Mesenchymal stem cell (in vitro differentiated cells and primary cell): ENCODE measurements at places on chromosomes 12 and 14.

DNA sequence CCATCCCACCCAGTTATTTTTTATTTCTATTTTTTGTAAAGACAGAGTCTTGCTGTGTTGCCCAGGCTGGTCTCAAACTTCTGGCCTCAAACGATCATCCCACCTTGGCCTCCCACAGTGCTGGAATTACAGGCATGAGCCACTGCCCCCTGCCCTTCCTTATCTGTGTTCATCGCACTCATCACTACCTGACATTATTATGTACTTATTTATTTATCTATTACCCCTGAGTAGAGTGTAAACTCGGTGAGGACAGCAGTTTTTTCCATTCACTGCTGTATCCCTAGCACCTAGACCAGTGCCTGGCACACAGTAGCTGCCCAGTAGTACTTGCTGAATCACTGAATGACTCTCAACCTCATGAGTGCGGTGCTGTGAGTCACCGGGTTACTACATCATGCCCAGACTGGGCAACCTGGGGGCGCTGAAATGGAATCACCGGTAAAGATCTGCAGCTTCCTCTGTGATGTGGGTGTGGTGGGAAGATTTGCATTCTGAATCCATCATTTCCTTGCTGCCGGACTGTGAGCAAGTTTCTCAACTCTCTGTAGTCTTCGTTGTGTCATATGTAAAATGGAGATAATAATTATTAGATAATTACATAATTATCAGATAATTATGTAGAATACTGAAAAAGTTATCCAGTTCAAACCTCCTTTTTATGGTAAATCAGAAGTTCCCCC is 81.9 kb upstream of the USP44 start:
- peak; percentile 79 for DNase-seq
- H3K27me3 ChIP-seq: no peaks in the 10 kb centered on the region
- H3K36me3 ChIP-seq: no peaks in the 10 kb centered on the region
- H3K4me3 ChIP-seq: no peak overlapping the region
- peaks cover 13% of the 10 kb centered on the region for H3K4me1 ChIP-seq

GRCh38 chr12:49671031-49671765 is 36.0 kb downstream of the FMNL3 start:
- DNase-seq: no peak
- H3K27me3 ChIP-seq: no peaks in the 10 kb centered on the region
- no peak overlapping the region for H3K27ac ChIP-seq
- H3K36me3 ChIP-seq: no peaks in the 10 kb centered on the region
- peaks cover 25% of the 10 kb centered on the region for H3K4me1 ChIP-seq
- H3K4me3 ChIP-seq: no peak overlapping the region

GRCh38 chr12:49899921-49900320 is 3.8 kb downstream of the FAIM2 start:
- H3K27me3 ChIP-seq: peaks cover 8% of the 10 kb centered on the region
- DNase-seq: no peak
- peaks cover 11% of the 10 kb centered on the region for H3K4me1 ChIP-seq
- peaks cover 4% of the 10 kb centered on the region for H3K36me3 ChIP-seq
- no peak overlapping the region for H3K27ac ChIP-seq

DNA sequence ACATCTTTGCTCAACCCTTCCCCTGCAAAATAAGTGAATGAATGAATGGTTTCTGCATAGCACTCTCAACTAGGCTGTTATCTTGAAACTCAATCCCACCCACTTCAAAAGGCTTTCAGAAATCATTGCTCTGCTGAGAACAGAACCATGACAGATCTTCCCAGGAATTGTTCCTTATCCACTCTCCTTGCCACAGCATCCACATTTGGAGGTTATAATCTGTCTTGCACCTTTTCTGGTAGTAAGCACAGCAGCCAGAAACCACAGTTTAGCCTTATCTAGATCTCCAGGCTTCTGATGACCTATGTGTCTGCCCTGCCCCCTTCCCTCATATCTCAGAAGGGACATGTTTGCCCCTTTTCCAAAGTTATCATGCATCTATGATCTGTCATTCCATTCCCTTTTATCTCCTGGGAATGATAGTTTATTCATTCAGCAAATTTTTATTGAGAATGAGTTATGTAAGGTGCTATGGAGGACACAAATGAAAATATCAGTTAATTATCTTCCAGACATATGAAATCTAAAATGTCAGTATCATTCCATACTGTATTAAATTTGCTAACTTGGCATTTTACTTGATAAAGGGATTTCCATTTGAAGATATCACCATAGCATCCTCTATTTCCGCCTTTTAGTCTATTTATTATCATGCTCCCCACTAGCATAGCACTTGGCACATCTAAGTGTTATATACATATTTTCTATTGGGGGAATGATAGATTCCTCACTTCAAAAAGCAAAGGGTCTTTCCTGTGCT is 21.4 kb downstream of the LGR5 start:
- H3K4me3 ChIP-seq: no peak overlapping the region
- H3K27ac ChIP-seq: no peak overlapping the region
- no peaks in the 10 kb centered on the region for H3K27me3 ChIP-seq

GRCh38 chr14:51564460-51564859 is 87.2 kb upstream of the FRMD6 start:
- no peaks in the 10 kb centered on the region for H3K36me3 ChIP-seq
- no peak for DNase-seq
- peaks cover 7% of the 10 kb centered on the region for H3K4me1 ChIP-seq

DNA sequence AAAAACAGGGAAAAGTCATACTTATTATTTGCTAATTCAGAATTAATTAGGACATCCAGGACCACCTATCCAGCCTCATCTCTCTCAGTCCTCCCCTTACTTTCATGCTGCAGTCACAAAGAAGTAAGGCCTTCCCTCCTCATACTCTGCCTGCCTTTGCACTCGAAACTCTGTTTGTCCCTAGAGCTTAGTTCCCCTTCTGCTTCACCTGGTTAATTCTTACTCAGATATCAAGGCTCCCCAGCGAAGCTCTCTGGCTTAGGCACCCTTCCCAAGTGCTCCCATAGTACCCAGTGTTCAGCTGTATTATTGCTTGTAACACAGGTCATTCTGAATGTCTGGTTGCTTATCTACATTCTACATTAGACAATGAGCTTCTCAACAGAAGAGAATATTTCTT is 81.3 kb downstream of the ERGIC2 start:
- H3K36me3 ChIP-seq: peaks cover 3% of the 10 kb centered on the region
- H3K4me3 ChIP-seq: no peak overlapping the region
- no peaks in the 10 kb centered on the region for H3K4me1 ChIP-seq

GRCh38 chr12:124603100-124603541 is 35.7 kb upstream of the NCOR2 start:
- H3K36me3 ChIP-seq: no peaks in the 10 kb centered on the region
- peaks cover under 1% of the 10 kb centered on the region for H3K4me1 ChIP-seq
- peaks cover 6% of the 10 kb centered on the region for H3K27me3 ChIP-seq
- H3K27ac ChIP-seq: no peak overlapping the region
- no peak overlapping the region for H3K4me3 ChIP-seq
- DNase-seq: no peak

- no peak overlapping the region for H3K4me3 ChIP-seq
- H3K36me3 ChIP-seq: peaks cover 69% of the 10 kb centered on the region
- H3K27me3 ChIP-seq: no peaks in the 10 kb centered on the region
Observed at GRCh38 chr12:121916719-121917118, 1.7 kb upstream of the CFAP251 start.

GRCh38 chr14:69342928-69343525 is 55.1 kb downstream of the ERH start:
- H3K36me3 ChIP-seq: no peaks in the 10 kb centered on the region
- H3K27me3 ChIP-seq: peaks cover 59% of the 10 kb centered on the region
- no peak overlapping the region for H3K4me3 ChIP-seq
- peaks cover 3% of the 10 kb centered on the region for H3K4me1 ChIP-seq
